ENCODE measurements at places on chromosomes 7 and 10.

GRCh38 chr10:34372509-34372908, 442.6 kb downstream of the PARD3 start:
- no peak for DNase-seq

DNA sequence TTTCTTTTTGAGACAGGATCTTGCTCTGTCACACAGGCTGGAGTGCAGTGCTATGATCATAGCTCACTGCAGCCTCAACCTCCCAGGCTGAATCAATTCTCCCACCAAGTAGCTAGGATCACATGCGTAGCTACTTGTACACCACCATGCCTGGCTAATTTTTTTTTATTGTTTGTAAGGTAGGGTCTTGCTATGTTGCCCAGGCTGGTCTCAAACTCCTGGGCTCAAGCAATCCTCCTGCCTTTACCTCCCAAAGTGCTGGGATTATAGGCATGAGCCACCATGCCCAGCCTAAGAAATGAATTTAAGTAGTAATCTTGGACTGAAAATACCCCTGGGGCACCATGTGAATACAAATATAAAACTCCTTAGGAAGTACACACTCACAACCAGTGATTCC, 5.8 kb downstream of the NUDT13 start:
- DNase-seq, result no peak

GRCh38 chr10:3132036-3133025, 40.3 kb downstream of the PITRM1 start:
- DNase-seq, result peak; percentile 3

DNA sequence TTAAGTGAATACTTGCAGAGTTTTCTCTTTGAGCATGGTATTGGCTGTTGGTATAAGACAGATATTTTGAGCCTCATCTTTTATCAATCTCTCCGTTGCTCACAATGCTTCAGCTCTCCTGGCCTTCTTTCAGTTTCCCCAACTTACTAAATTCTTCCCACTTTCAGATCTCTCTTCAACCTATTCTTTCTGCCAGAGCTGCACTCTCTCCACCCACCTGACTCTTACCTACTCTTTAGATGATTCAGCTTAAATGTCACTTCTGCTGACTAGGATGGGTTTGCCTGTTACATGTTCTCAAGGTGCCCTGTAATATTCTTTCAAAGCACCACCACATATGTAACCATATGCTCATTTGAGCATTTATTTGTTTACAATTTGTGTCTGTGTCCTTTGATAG, 1.6 kb downstream of the EXOSC1 start:
- DNase-seq, result no peak

DNA sequence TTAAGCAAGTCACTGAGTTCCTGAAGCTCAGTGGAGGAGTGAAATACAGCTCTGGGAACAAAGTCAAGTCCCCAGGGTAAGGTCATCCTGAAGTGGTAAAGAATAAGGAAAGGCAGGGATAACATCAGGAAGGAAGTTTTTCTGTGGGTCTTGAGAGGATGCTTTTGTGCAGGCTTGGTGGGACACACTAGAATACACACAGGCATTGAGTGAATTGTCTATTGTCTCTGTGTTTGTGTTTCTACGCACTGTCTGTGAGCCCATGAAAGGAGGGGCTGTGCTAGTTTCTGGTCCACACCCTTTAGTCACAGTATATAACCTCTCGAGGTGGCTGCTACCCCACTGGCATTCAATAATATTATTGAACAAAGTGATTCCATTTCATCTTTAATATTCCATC, 95.8 kb upstream of the ABCB5 start:
- no peak for DNase-seq

DNA sequence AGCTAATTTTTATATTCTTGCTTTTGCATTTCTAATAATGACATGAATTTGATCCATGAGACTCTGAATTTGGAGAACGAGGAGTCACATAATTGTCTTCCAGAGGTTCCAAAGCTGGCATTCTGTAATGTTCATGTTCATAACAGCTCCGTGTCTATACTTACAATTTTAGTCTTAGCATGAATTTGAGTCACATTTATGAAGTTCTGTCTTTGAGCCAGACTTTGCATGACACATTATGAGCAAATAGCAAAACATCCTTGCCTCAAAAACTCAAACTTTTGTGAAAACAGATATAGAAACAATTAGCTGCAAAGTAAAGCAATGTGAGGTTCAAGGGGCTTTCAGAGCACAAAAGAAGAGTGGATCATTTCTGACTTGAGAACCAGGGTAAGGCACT, 44.5 kb upstream of the CAV2 start:
- no peak for DNase-seq

DNA sequence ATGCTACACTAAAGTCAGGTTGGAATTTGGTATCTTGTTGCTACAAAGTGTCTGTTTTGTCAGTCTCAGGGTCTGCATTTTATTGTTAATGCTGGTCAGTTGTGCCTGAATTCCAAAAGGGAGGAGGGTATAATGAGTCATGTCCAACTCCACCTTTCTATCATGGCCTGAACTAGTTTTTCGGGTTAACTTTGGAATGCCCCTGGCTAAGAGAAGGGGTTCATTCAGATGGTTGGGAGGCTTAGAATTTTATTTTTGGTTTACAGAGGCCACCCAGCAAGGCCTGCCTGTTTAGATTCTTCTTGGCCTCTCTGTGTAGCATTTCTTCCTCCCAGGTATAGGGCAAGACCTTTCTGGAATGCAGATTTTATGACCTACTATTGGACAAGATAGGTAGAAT, 93.2 kb downstream of the SKIDA1 start:
- no peak for DNase-seq

DNA sequence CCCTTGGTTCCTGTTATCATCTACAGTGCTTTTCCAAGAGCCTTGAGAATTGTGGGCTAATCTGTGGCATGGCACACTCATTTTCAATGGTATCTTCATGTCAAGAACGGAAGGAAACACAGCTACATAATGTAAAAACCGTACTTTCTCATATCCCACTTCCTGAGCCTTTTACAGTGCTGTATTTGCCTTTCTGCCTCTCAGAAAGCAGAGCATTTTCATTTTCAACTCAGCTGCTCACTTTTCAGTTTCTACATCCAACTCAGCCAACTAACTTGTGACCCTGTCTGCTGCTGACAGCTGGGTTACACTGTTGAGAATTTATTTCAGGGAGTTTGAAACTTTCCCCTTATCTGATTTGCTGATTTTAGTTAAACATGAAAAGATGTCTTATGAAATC, 875.8 kb upstream of the KCND2 start:
- DNase-seq, result no peak
